ENCODE measurements at places on chromosomes 7 and 10. TPM values are rescaled to one million over a fixed set of nuclear protein-coding genes. Genes with fewer than 3 reads are reported as not detected.

Gene GJD4
- total RNA-seq = not detected

Gene FKBP6
- not detected for total RNA-seq

Gene PDE6C
- total RNA-seq = not detected

Gene GCK
- 0.69 TPM for total RNA-seq

Gene RASSF4
- 7.4 TPM for total RNA-seq

Gene COL13A1
- 7.6 TPM for total RNA-seq

Gene LHPP
- total RNA-seq = 8.8 TPM

Gene DLX6
- not detected for total RNA-seq

Gene TRDMT1
- 2.8 TPM for total RNA-seq

Gene SLC29A4
- 1.6 TPM for total RNA-seq

Gene FAM180A
- 1.3 TPM for total RNA-seq

Gene TEX47
- total RNA-seq = not detected

Gene NPFFR1
- total RNA-seq = not detected

Gene SLC13A4
- not detected for total RNA-seq

Gene CCDC172
- not detected for total RNA-seq

Gene TRPV6
- not detected for total RNA-seq

Gene SLIT1
- not detected for total RNA-seq

Gene RADIL
- 0.19 TPM for total RNA-seq

Gene CXCL12
- total RNA-seq = 440 TPM

Gene LIPM
- not detected for total RNA-seq

Gene PPP1R9A
- total RNA-seq = under 0.01 TPM

Gene POT1
- 12.8 TPM for total RNA-seq

Gene SEMA4G
- 0.94 TPM for total RNA-seq

Gene TMEM72
- total RNA-seq = not detected

Gene PHKG1
- 1.1 TPM for total RNA-seq

Gene ZDHHC16
- 24.5 TPM for total RNA-seq

Gene C10orf67
- total RNA-seq = not detected

Gene CRPPA
- total RNA-seq = 1.5 TPM

Gene HOXA5
- not detected for total RNA-seq

Gene TIMM23
- 69.1 TPM for total RNA-seq

Gene STK32C
- 10.5 TPM for total RNA-seq

Gene OPALIN
- not detected for total RNA-seq

Measured in cardiac ventricle fibroblast (primary cell).